ENCODE measurements at places on chromosomes 16 and 17. TPM values are rescaled to one million over a fixed set of nuclear protein-coding genes. Genes with fewer than 3 reads are reported as not detected.

SECTM1 gene
- 6.6 TPM for total RNA-seq

HID1 gene
- total RNA-seq: 16.0 TPM

PRSS8 gene
- 6.2 TPM for total RNA-seq

RAB37 gene
- 1.6 TPM for total RNA-seq

KRT37 gene
- total RNA-seq: not detected

CCT6B gene
- total RNA-seq: 4.5 TPM

GABARAP gene
- 310 TPM for total RNA-seq

TBC1D26 gene
- 2.9 TPM for total RNA-seq

ABAT gene
- total RNA-seq: 42.9 TPM

TNFRSF12A gene
- 10.3 TPM for total RNA-seq

GLP2R gene
- 0.44 TPM for total RNA-seq

ATP2C2 gene
- total RNA-seq: 2.1 TPM

ATAD5 gene
- 8.5 TPM for total RNA-seq

SLFN12 gene
- 11.5 TPM for total RNA-seq

CD300E gene
- total RNA-seq: not detected

FKBP10 gene
- total RNA-seq: 167 TPM

ACE gene
- 20.3 TPM for total RNA-seq

PMP22 gene
- 120 TPM for total RNA-seq

FMNL1 gene
- 8.5 TPM for total RNA-seq

CALB2 gene
- 21.0 TPM for total RNA-seq

FBXO47 gene
- not detected for total RNA-seq

SYT17 gene
- total RNA-seq: 10.2 TPM

MT4 gene
- not detected for total RNA-seq

DNAH17 gene
- 0.44 TPM for total RNA-seq

KCNJ16 gene
- total RNA-seq: 0.66 TPM

CHD9NB gene
- total RNA-seq: 0.93 TPM

STX1B gene
- total RNA-seq: 9.1 TPM

CCL3 gene
- 1.3 TPM for total RNA-seq

SEZ6L2 gene
- total RNA-seq: 37.9 TPM

ZNF423 gene
- total RNA-seq: 35.2 TPM

NPIPB6 gene
- 11.4 TPM for total RNA-seq

TMEM235 gene
- total RNA-seq: 1.8 TPM

CD300LG gene
- 0.38 TPM for total RNA-seq

G6PC3 gene
- 28.3 TPM for total RNA-seq

TEX19 gene
- total RNA-seq: not detected

TLCD3A gene
- total RNA-seq: 14.9 TPM

ENPP7 gene
- total RNA-seq: not detected

TMEM114 gene
- total RNA-seq: 5.7 TPM

Measured in camera-type eye (tissue), 1 donor.